ENCODE measurements at places on chromosomes 5 and 9.

GRCh38 chr5:80372780-80373179 is 35.1 kb upstream of the ZFYVE16 start:
- no peak for DNase-seq

- DNase-seq: no peak
Measured at GRCh38 chr9:14210428-14210827, 103.5 kb downstream of the NFIB start.

GRCh38 chr9:136910901-136911245 is 24.6 kb downstream of the TRAF2 start:
- DNase-seq: no peak

GRCh38 chr5:9356351-9356825 is 189.5 kb downstream of the SEMA5A start:
- DNase-seq: no peak
